SK-N-DZ (cell line): ENCODE measurements at places on chromosomes 1 and 21.

- no peak for DNase-seq
Measured at GRCh38 chr1:15676688-15677661, 7.1 kb upstream of the PLEKHM2 start.

DNA sequence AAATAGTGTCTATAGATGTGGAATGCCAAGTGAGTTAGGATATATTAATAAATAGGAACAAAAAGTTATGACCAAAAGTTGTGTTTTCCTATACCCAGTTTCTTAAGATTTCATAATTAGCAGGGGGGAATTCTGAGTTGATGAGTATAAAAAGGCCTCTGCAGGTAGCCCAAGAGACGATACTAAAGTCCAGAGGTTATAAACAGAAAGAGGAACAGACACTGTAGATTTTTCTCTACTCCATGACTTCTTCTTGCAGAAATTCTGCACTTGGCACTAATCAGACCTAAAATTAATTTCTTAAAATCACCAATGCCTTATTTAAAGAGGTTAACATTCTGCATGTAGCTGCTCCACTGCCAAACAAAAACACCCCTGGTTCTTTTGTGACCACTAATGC is 62.6 kb downstream of the ROR1 start:
- no peak for DNase-seq

DNA sequence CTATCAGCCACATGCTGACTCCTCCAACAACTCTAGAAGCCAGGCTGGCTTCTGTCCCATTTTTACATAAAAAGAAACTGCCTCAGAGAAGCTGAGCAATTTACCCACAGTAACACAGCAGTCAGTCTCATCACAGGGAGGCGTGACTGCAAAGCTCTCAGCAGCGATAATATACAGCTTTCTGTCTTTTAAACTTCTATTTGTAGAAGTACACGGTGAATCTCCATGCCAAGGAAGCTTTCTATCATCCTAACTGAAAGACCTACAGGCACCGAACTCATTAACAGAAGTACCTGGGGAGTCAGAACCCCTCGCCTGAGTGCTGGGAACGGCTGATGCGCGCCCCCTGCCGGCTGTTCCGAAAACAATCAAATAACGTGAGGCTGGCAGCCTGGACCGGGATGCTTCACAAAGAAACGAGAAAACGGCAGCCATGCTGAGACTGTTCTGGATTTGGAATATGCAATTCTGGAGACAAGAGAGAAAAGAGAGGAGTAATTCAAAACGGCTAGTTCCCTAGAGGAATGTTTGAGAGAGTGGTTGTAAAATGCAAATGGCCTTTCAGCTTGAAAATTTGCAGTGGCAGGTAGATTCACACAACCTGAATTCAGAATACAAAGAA is 43.5 kb upstream of the RAB4A start:
- peak; percentile 72 for DNase-seq

GRCh38 chr1:78840453-78841271 is 165.9 kb downstream of the ADGRL4 start:
- DNase-seq = peak; percentile 24

- DNase-seq = no peak
Measured at GRCh38 chr1:175035865-175036264, 12.6 kb upstream of the MRPS14 start.
